Thoracic aorta (tissue), 2 donors: ENCODE measurements at places on chromosomes 12 and 14. TPM values are rescaled to one million over a fixed set of nuclear protein-coding genes. Genes with fewer than 3 reads are reported as not detected.
A peak's percentile ranks its signal among the peaks of the same experiment; 100 is the strongest.

The TAS2R43 gene
- 6.3 TPM for total RNA-seq

- no peak overlapping the region for H3K4me3 ChIP-seq
- DNase-seq = no peak
- no peaks in the 10 kb centered on the region for H3K4me1 ChIP-seq
- no peaks in the 10 kb centered on the region for H3K27me3 ChIP-seq
These were observed 45.9 kb upstream of the SLC24A4 start for GRCh38 chr14:92277031-92277430.

- peak; percentile 24 for DNase-seq
- H3K36me3 ChIP-seq = peaks cover 3% of the 10 kb centered on the region
- peaks cover 13% of the 10 kb centered on the region for H3K4me1 ChIP-seq
- no peaks in the 10 kb centered on the region for H3K27me3 ChIP-seq
- H3K4me3 ChIP-seq = peak within 1 kb of the TSS; percentile 87
These were observed at the start of gene RXYLT1 for GRCh38 chr12:63779498-63780481. Gene RXYLT1 (plus strand): TSS chr12:63779909. CDS start chr12:63779961, 52 bp downstream.

DNA sequence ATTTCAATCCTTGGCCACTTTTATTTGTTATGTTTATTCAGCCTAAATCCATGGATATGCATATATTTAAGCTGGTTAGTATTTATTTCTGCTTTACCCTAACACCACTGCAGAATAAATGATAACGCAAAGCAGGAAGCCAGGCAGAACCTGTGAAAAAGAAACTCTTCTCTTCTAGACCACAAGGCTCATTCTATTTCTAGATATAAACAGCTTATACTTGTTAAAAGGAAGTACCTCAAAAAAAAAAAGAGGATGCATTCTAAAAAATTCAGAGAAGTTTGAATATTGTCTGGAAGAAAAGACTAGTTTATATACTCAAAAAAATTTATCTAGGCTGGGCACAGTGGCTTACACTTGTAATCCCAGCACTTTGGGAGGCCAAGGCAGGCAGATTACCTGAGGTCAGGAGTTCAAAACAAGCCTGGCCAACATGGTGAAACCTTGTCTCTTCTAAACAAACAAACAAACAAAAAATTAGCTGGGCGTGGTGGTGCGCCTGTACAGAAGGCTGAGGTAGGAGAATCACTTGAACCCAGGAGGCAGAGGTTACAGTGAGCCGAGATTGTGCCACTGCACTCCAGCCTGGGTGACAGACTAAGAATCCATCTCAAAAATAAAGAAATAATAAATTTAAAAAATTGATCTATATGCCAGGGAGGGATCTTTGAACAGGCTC, 55.8 kb downstream of the GALNT4 start:
- no peak for DNase-seq
- no peaks in the 10 kb centered on the region for H3K36me3 ChIP-seq
- H3K27me3 ChIP-seq = no peaks in the 10 kb centered on the region
- no peak overlapping the region for H3K27ac ChIP-seq

DNA sequence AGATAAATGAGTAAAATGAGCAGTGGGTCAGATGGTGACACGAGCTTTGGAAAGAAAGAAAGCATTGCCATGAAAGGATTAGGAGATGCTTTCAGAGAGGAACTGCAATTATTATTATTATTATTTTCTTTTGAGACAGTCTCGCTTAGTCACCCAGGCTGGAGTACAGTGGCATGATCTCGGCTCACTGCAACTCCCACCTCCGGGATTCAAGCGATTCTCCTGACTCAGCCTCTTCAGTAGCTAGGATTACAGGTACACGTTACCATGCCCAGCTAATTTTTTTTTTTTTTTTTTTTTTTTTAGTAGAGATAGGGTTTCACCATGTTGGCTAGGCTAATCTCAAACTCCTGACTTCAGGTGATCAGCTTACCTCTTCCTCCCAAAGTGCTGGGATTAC, 77.4 kb downstream of the ST8SIA1 start:
- no peak overlapping the region for H3K27ac ChIP-seq
- DNase-seq = no peak
- peaks cover 16% of the 10 kb centered on the region for H3K4me1 ChIP-seq
- H3K4me3 ChIP-seq = no peak overlapping the region
- no peaks in the 10 kb centered on the region for H3K27me3 ChIP-seq

GRCh38 chr14:64501411-64502171, 2.0 kb downstream of the ZBTB25 start:
- H3K27me3 ChIP-seq = no peaks in the 10 kb centered on the region
- DNase-seq = no peak
- peaks cover 41% of the 10 kb centered on the region for H3K4me1 ChIP-seq
- H3K36me3 ChIP-seq = no peaks in the 10 kb centered on the region

The CDKN3 gene
- total RNA-seq = 13.5 TPM

GRCh38 chr12:5197131-5197530, 153.5 kb downstream of the KCNA5 start:
- H3K4me3 ChIP-seq = no peak overlapping the region
- H3K4me1 ChIP-seq = no peaks in the 10 kb centered on the region
- DNase-seq = no peak
- H3K27ac ChIP-seq = no peak overlapping the region
- H3K27me3 ChIP-seq = no peaks in the 10 kb centered on the region
- H3K36me3 ChIP-seq = no peaks in the 10 kb centered on the region

The PTGER2 gene
- 3.3 TPM for total RNA-seq

The GYS2 gene
- not detected for total RNA-seq

The RDH16 gene
- 0.71 TPM for total RNA-seq

DNA sequence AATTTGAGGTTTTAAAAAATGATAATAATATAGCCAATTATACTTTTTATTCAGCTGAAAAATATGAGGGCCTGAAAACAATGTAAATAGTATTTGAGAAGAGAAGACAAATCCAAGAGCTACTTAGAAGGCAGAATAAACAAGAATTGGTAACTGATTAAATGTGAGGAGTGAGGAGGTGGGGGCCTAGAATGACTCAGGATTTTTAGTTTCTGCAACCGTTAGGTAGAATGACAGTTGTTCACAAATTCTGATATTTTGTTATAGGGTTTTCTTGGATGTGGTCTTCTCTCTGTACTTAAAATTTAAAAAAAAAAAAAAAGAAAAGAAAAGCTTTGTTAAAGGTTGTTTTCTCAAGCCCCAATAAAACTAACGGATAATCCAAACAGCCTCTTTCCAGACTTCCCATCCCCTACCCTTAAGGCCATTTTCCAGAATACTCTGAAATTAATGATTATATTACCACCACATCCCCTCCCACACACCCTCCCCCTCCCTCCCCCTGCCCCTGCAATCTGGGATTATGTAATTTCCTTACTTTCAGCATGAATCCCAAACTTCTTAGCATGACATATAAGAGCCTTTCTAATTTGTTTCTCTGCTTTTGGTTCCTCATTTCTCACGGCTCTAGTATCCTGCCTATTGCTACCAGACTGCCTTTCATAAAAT, 50.4 kb downstream of the LRP6 start:
- no peak overlapping the region for H3K27ac ChIP-seq
- H3K4me1 ChIP-seq = peaks cover 12% of the 10 kb centered on the region
- no peak for DNase-seq
- H3K36me3 ChIP-seq = no peaks in the 10 kb centered on the region
- no peak overlapping the region for H3K4me3 ChIP-seq
- H3K27me3 ChIP-seq = no peaks in the 10 kb centered on the region

DNA sequence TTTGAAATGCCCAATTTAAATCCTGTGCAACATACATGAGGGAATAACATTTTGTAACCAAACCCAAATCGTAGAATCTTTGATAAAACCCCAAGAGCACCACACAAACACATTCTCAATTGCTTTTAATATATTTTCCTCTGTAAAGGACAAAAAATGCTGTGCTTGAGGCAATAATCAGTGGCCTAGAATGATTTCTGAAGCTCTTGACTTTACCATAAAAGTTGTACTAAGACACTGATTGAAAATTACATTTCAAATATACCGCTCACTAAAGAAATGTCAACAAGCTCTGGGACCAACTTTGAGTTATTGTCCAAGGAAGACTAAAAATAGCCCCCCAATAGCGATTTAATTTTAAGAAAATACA, 1.5 kb downstream of the EML5 start:
- DNase-seq = no peak
- peaks cover 14% of the 10 kb centered on the region for H3K4me1 ChIP-seq
- peak overlapping the region; percentile 91 for H3K4me3 ChIP-seq
- H3K36me3 ChIP-seq = no peaks in the 10 kb centered on the region
- no peaks in the 10 kb centered on the region for H3K27me3 ChIP-seq

DNA sequence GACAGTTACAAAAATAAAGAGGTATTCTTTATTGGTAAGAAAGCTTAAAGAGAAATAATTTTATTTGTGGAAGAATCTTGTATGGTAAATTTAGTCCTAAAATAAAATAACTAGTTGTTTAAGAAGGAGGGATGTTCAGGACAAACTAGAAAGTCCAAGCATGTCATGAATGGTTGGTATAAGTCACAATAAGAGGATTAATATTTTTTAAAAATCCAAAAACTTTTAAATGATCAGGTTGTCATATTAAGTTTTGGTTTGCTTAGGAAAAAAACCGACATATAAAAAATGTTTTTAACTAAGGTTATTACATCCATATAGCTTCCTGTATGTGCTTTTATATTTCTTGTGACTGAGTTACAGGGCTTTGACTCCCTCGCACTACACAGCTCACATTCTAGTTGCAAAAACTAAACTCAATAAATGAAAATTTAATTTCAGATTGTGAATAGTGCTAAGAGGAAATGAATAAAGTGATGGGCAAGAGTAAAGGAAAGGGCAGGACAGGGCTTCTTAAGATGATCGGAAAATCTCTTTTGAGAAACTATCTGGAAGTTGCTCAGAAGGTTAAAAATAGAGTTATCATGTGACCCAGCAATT, 80.7 kb upstream of the METAP2 start:
- H3K4me3 ChIP-seq = no peak overlapping the region
- DNase-seq = no peak
- H3K27ac ChIP-seq = no peak overlapping the region
- H3K4me1 ChIP-seq = peaks cover 12% of the 10 kb centered on the region
- no peaks in the 10 kb centered on the region for H3K36me3 ChIP-seq
- H3K27me3 ChIP-seq = no peaks in the 10 kb centered on the region

The LYZ gene
- 99.9 TPM for total RNA-seq

The CATSPERB gene
- 14.5 TPM for total RNA-seq

DNA sequence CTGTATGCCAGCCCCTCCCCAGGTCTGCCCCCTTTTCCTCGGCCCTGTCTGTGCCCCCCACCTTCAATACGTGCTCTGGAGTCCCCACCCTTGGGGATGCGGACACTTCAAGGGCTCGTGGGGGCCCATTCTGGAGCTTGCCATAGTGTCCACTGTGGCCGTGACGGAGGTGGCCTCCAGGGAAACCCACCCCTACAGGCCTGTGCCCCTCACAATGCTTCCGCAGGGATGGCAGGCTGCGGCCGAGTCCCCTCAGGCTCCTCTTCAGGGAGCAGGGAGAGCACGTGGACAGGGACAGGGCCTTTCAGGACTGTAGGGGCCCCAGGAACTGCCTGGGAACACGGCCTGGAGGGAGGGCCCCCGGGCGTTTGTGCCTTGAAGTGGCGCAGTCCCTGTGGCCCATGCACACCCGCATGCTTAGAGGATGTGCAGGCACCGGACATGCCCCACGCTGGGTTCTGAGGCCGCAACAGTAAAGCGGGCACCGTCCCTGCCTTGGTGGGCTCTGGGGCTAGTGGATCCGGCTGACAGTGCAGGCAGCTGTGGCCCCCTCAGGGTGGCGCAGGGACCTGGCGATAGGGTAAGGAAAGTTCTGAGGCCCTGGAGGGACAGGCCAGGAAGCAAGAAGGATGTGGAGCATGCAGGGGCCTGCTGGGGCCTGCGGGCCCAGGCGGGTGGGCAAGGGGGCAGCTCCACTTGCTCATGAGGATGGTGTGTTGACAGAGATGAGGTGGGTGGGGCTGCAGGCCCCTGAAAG, 209.0 kb upstream of the RTL1 start:
- no peak overlapping the region for H3K27ac ChIP-seq
- H3K36me3 ChIP-seq = no peaks in the 10 kb centered on the region
- H3K4me1 ChIP-seq = no peaks in the 10 kb centered on the region
- H3K4me3 ChIP-seq = no peak overlapping the region
- no peaks in the 10 kb centered on the region for H3K27me3 ChIP-seq

- H3K4me3 ChIP-seq = peak overlapping the region; percentile 3
- no peaks in the 10 kb centered on the region for H3K27me3 ChIP-seq
- H3K4me1 ChIP-seq = no peaks in the 10 kb centered on the region
- DNase-seq = no peak
- no peaks in the 10 kb centered on the region for H3K36me3 ChIP-seq
These were observed 6.6 kb downstream of the CLEC1B start for GRCh38 chr12:9992296-9992695.

The POU6F1 gene
- 14.5 TPM for total RNA-seq

GRCh38 chr12:91841822-91842221, 303.8 kb downstream of the BTG1 start:
- no peak overlapping the region for H3K4me3 ChIP-seq
- no peaks in the 10 kb centered on the region for H3K36me3 ChIP-seq
- no peaks in the 10 kb centered on the region for H3K4me1 ChIP-seq

- H3K27ac ChIP-seq = peak within 1 kb of the TSS; percentile 93
- H3K4me3 ChIP-seq = peak within 1 kb of the TSS; percentile 95
- DNase-seq = peak; percentile 98
- peaks cover 19% of the 10 kb centered on the region for H3K36me3 ChIP-seq
- H3K4me1 ChIP-seq = peaks cover 18% of the 10 kb centered on the region
These were observed at the start of gene PABPN1 for GRCh38 chr14:23320584-23321571. Gene PABPN1 (plus strand): TSS chr14:23321457. CDS start chr14:23321470, 13 bp downstream.

DNA sequence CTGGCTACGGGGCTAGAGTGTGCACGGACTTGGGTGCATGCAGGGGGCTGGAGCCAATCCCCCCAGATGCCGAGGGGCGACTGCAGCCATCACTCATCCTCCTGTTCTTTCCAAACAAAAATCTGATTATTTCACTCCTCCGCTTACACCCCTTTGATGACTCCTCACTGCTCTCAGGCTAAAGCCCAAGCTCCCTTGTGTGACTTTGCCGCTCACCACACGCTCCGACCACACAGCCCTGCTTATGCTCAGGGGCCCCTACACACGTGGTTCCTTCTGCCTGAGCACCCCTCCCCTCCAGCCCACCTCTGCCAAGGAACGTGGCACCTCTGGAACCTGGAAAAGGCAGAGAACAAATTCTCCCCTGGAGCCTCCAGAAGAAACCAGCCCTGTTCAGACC, 13.7 kb downstream of the CHFR start:
- no peak overlapping the region for H3K4me3 ChIP-seq
- H3K4me1 ChIP-seq = no peaks in the 10 kb centered on the region
- peaks cover 63% of the 10 kb centered on the region for H3K36me3 ChIP-seq
- DNase-seq = no peak

GRCh38 chr14:73722581-73722980, 8.4 kb upstream of the PNMA1 start:
- peaks cover 73% of the 10 kb centered on the region for H3K36me3 ChIP-seq
- peak overlapping the region; percentile 86 for H3K27ac ChIP-seq
- peaks cover 47% of the 10 kb centered on the region for H3K4me1 ChIP-seq
- H3K4me3 ChIP-seq = no peak overlapping the region
- H3K27me3 ChIP-seq = no peaks in the 10 kb centered on the region

- H3K27ac ChIP-seq = no peak overlapping the region
- H3K36me3 ChIP-seq = no peaks in the 10 kb centered on the region
- H3K27me3 ChIP-seq = no peaks in the 10 kb centered on the region
- H3K4me1 ChIP-seq = no peaks in the 10 kb centered on the region
- H3K4me3 ChIP-seq = no peak overlapping the region
- DNase-seq = no peak
These were observed 108.9 kb upstream of the RESF1 start for GRCh38 chr12:31850268-31850667.

GRCh38 chr14:95220663-95221231, 63.4 kb upstream of the DICER1 start:
- no peak for DNase-seq
- no peaks in the 10 kb centered on the region for H3K36me3 ChIP-seq
- no peaks in the 10 kb centered on the region for H3K4me1 ChIP-seq
- no peak overlapping the region for H3K4me3 ChIP-seq
- no peaks in the 10 kb centered on the region for H3K27me3 ChIP-seq

The LGR5 gene
- 7.4 TPM for total RNA-seq
